ENCODE measurements at places on chromosomes 12 and 14.

GRCh38 chr12:75414671-75415070, 23.8 kb downstream of the GLIPR1L2 start:
- DNase-seq, result no peak

- DNase-seq, result no peak
Observed at GRCh38 chr14:73775339-73776193, 61.4 kb upstream of the PNMA1 start.

GRCh38 chr12:15677726-15678201, 111.4 kb downstream of the EPS8 start:
- no peak for DNase-seq

- DNase-seq, result no peak
Observed at GRCh38 chr12:47078733-47079467, 521 bp upstream of the PCED1B start.

DNA sequence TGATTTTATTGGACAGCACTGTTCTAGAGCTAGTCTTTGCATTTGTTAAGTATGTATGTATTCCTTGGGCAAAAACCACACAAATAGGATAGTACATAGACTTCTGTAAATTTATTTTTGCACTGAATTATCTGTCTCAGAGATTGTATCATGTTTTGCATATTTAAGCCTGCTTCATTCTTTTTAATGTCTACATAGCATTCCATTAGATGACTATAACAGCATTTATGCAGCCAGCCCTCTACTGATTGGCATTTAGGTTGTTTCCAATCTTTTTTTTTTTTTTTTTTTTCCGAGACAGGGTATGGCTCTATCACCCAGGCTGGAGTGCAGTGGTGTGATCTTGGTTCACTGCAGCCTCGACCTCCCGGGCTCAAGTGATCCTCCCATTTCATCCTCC, 34.5 kb downstream of the SYNDIG1L start:
- peak; percentile 25 for DNase-seq

DNA sequence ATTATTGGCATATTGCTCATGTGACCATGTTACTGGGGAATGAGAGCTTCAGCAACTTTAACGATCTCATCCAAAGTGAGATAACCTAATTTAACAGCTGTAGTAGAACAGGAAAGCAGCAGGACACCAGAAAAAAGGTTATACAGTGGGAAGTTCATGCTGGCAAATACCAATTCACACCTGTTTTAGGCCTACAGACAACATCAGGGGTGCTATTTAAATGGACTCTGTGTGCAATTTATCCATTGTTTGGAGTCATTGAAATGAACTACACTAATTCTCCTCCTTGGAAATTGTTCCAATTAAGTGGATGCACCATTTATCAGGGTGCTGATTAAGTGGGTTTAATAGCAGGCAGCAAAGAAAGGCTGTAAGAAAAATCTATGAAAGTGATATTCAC, 424.4 kb upstream of the LMO3 start:
- no peak for DNase-seq

DNA sequence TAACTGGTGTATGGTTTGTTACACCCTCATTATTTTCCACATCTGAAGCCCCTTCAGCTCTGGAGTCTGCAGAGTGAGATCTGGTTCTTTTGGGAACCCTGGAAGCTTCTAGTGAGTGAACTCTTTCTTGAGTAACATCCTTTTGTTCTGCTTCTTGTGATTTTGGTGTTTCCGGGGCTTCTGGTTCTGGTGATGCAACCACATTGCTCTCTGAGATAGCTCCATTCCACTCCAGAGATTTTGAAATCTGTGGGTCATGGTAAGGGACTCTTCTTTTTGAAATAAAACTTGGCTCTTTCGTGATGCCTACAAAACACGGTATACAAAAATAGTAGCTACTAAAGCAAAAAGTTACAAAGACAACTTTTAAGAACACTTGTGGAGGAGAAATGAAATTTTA, 5.4 kb downstream of the MDM1 start:
- no peak for DNase-seq

- peak; percentile 76 for DNase-seq
Observed at GRCh38 chr12:25615119-25615518, 62.0 kb upstream of the LMNTD1 start.

- DNase-seq, result no peak
Observed at GRCh38 chr12:132632521-132633228, 14.1 kb downstream of the P2RX2 start.

GRCh38 chr12:120490833-120491512, 4.9 kb upstream of the DYNLL1 start:
- DNase-seq, result no peak

GRCh38 chr14:96584907-96585671, 82.9 kb downstream of the PAPOLA start:
- DNase-seq, result no peak

GRCh38 chr12:10595881-10596280, 17.5 kb downstream of the MAGOHB start:
- DNase-seq, result no peak

GRCh38 chr12:13566292-13566691, 369.8 kb downstream of the EMP1 start:
- DNase-seq, result no peak

- no peak for DNase-seq
Observed at GRCh38 chr14:51094282-51094821, 553 bp downstream of the TRIM9 start.

GRCh38 chr12:108090107-108090899, 38.8 kb upstream of the WSCD2 start:
- no peak for DNase-seq

GRCh38 chr12:57230381-57231155, 1.1 kb downstream of the SHMT2 start:
- DNase-seq, result no peak

DNA sequence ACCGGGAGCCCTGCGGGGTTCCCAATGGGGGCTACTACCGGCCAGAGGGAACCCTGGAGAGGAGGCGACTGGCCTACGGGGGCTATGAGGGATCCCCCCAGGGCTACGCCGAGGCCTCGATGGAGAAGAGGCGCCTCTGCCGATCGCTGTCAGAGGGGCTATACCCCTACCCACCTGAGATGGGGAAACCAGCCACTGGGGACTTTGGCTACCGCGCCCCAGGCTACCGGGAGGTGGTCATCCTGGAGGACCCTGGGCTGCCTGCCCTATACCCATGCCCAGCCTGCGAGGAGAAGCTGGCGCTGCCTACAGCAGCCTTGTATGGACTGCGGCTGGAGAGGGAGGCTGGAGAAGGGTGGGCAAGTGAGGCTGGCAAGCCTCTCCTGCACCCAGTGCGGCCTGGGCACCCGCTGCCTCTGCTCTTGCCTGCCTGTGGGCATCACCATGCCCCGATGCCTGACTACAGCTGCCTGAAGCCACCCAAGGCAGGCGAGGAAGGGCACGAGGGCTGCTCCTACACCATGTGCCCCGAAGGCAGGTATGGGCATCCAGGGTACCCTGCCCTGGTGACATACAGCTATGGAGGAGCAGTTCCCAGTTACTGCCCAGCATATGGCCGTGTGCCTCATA, 9.7 kb downstream of the TNS2 start:
- no peak for DNase-seq

DNA sequence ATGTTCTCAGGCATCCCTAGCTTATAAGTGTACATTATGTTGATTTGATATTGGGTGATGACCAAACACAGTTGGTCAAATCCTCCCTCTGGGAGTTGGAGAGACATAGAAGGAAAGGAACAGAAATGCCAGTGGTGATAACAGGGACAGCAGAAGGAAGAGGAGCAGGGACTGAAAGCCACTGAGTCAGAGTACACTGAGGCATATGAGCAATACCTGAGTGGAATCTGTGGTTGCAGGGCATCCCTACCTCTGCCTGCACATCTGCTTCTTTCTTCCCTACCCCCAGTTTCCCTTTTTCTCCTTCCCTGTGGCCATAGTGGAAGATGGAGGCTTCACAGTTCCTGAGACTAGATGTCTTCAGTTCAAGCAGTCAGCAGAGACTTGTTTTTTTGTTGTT, 44.9 kb downstream of the BICD1 start:
- DNase-seq, result no peak

- DNase-seq, result no peak
Observed at GRCh38 chr12:47900131-47901062, 4.4 kb downstream of the VDR start.

- DNase-seq, result peak; percentile 25
Observed at GRCh38 chr12:66047411-66048021, 83.0 kb downstream of the LLPH start.

DNA sequence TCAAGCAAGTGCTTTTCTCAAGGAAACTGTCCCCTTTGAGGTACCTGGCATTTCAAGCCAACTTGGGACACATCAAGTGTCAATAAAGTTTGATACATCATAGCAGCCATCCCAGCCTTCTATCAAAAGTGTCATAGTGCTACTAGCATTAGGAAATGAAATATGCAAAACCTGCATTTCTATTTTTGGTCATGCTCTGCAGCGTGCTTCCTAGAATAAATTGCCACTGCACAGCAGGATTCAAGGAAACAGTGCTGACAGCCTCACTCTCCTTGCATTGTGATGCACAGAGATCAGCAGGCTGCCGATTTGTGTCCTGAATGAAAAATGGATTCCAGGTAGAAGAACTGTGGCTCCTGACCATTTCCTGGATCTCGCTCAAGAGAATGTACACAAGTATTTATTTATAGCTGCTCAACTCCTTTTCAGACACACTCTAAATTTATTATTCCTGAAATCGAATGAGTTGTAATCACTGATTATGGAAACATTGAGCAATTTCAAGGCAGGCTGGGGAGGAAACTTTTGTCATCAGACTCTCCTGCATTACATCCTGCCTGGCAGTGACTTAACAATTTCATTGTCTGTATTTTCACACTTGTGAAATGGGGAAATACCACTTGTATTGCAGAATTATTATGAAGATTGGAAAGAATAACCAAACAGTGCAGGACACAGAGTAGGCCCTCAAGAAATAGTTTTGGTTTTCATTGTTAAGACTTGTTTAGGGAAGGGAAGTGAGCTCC, 120.9 kb downstream of the SLC38A6 start:
- DNase-seq, result peak; percentile 13

- no peak for DNase-seq
Observed at GRCh38 chr14:104431351-104431928, 148.1 kb upstream of the C14orf180 start.

DNA sequence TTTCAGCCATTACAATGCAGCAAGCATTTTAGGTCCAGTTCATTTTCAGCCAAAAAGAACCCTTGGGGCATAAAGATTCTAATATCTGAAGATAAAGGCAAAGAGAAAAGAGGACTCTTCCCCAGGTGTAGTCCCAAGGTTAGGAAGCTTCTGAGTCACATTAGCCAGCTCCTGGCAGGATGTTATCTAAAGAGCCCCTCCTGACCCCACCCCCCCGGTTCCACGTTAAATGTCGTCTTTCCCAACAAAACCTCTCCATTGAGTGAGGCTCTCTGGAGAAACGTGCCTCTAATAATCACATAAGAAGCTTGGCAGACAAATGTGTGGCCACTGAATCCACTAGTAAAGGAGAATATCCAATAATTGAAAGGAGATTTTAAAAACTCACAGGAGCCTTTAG, 267.7 kb downstream of the GALC start:
- no peak for DNase-seq

- peak; percentile 41 for DNase-seq
Observed at GRCh38 chr12:100733817-100734593, 60.6 kb upstream of the ANO4 start.

DNA sequence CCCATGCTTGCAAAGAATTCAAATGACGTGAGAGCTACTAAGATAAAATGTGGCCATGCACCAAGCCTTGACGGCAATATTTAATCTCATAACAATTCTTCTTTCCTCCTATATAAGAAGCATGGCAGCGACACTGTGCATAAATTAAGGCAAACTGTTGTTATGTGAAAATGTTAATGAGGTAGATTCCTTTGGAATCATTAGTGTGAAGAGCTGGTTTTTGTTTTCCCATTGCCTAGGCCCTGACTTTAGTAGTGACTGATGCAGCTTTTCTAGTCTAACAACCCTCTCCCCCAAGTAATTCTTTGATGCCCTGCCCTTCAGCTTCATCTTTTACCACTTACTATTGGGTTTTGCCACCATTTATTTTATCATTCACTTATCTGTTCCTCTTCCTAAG, 10.6 kb upstream of the PSEN1 start:
- DNase-seq, result no peak

GRCh38 chr12:65615118-65615517, 209.2 kb upstream of the HMGA2 start:
- DNase-seq, result peak; percentile 79

DNA sequence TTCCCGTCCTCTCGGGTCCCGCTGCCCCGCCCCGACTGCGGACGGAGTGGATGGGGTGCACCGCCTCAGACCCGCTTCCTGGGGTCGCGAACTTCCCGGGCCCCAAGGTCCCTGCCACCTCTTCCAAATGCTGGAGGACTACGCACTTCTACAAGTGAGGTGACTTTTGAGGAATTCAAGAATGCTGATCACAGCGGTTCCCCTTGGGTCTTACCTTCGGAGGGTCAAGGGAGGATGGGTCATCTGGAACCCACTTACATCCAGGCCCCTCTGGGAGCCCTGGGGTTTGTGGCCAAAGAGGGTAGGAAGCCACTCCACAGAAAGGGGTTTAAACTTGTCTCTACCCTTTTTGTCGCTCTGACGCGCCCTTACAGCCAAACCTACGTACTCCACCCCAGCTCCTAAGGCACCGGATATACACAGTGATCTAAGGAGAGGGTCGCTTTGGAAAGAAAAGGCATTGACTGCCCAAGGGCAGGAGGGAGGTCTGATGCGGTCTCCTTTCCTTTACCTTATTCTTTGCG, 532 bp upstream of the PRKD1 start:
- no peak for DNase-seq

- DNase-seq, result no peak
Observed at GRCh38 chr12:4144676-4145075, 128.9 kb upstream of the CCND2 start.

GRCh38 chr12:101696251-101697196, 916 bp upstream of the CHPT1 start:
- DNase-seq, result no peak

GRCh38 chr14:50820786-50821509, 10.0 kb downstream of the NIN start:
- DNase-seq, result no peak

- DNase-seq, result peak; percentile 25
Observed at GRCh38 chr12:72141381-72141780, 130.8 kb upstream of the TRHDE start.

GRCh38 chr14:86237733-86238132, 707.8 kb downstream of the FLRT2 start:
- no peak for DNase-seq

- DNase-seq, result no peak
Observed at GRCh38 chr14:103884854-103885253, 37.5 kb upstream of the PPP1R13B start.

DNA sequence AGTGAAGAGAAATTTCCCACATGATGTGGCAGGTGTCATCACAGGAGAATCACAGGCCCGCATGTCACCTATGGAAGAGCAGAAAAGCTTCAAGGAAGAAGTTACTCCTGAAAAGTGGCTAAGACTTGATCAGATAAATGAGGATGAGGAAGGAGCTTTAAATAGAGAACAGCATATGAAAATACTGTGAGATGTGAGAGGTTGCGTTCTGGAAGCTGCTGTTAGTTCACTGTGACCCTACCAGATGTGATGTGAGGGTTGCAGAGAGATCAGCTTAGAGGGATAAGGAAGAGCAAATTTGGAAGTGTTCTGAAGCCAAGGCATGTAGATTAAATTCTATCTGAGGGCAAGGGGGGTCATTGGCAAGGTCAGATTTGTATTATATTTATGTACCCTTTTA, 17.1 kb downstream of the ERP27 start:
- DNase-seq, result no peak

GRCh38 chr12:64740646-64741045, 18.6 kb downstream of the GNS start:
- DNase-seq, result no peak

- DNase-seq, result no peak
Observed at GRCh38 chr14:74457565-74457895, 31.5 kb upstream of the SYNDIG1L start.

Measured in HFFc6 (cell line).